ENCODE measurements at places on chromosomes 5 and 9.

GRCh38 chr9:79353856-79354520, 217.8 kb upstream of the TLE4 start:
- H3K36me3 ChIP-seq: no peaks in the 10 kb centered on the region
- H3K4me1 ChIP-seq: no peaks in the 10 kb centered on the region
- no peak overlapping the region for H3K4me3 ChIP-seq
- no peak overlapping the region for H3K27ac ChIP-seq
- no peaks in the 10 kb centered on the region for H3K27me3 ChIP-seq

DNA sequence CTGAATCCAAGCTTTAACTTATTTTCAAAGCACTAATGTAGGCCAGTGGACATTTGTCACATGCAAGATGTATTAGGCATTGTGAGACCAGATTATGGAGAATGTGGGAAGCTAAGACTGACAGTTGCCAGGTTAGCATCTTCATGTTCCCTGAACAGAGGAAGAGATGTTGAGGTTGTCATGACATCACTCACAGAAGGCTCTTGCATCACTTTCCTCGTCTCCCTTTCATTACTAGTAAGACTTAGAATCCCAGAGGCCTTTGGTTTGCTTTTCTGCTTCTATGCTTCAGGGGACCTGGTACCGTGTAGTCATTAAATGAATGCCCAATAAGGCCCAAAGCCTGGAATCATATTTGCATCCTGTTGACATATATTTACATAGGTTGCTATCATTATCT, 76.4 kb upstream of the RPS23 start:
- H3K27me3 ChIP-seq: no peaks in the 10 kb centered on the region
- no peak overlapping the region for H3K27ac ChIP-seq
- no peak for DNase-seq
- no peak overlapping the region for H3K4me3 ChIP-seq
- peaks cover 8% of the 10 kb centered on the region for H3K4me1 ChIP-seq

DNA sequence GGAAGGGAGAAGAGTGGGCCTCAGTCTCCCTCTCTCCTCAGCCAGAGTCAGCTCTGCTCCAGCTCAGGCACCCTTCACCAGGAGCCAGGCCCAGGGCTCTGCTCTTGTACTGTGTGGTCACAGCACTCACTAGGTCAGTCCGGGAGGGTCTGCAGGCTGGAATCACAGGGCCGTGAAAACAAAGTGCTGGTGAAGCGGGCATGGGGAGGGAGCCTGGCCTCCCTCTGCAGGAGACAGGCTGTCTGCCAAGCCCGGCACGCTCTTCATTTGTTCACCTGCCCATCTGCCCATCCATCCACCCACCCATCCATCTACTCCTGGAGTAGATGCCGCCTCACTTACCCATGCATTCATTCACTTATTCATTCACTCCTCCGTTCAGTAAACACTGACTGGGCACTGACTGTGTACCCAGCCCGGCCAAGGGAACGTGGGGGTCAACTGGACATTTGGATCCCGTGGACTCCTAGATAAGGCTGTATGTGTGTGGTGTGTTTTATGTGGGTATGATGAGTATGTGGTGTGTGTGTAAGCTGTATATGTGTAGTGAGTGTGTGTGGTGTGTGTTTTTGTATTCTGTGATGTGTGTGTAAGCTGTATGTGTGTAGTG, 3.6 kb downstream of the SPAAR start:
- no peak overlapping the region for H3K27ac ChIP-seq
- H3K27me3 ChIP-seq: no peaks in the 10 kb centered on the region
- no peaks in the 10 kb centered on the region for H3K36me3 ChIP-seq
- no peak for DNase-seq

DNA sequence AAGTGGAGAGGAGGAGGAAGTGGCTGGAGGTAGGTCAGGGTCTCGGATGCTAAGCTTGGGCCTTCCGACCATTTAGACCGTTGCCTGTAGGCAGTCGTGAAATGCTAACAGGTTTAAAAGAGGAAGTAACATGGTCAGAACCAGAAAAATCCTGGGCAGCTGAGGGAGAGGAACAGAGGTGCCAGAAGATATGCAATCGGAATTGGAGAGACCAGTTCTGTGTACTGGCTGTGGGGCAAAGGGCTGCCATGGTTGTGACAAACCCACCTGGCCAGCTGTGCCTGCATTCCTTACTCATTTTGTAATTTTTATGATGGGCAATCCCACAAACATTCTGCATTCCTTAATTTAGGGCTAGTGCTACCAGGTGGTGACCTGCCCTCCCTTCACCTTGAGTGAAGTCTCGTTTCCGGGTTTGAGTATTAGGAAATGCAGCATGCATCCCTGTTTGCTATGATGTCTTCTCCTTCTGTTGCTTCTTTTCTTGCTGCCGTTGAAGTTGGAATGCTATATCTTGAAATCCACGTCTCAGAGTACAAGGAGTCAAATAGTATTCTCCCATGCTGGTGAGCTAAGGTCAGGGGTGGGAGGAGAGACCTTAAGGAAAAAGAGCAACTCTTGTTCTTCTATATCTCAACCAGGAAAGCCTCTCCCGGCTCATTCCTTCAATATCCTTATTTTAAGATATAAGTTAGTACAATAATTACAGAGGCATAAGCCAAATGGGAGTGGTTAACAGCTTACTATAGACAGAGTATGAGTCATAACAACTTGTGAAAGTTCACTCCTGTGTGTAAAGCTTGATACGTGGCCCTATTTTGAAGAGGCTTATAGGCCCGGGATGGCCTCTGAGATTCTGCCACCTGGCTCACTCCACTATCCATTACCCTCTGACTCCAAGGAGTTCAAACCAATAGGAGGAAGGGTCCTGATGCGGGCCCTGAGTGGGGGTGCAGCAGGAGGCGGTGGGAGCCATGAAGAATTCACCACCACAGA, 37.0 kb downstream of the B4GALT1 start:
- no peaks in the 10 kb centered on the region for H3K27me3 ChIP-seq
- H3K4me1 ChIP-seq: no peaks in the 10 kb centered on the region
- no peak overlapping the region for H3K27ac ChIP-seq

- no peaks in the 10 kb centered on the region for H3K4me1 ChIP-seq
- H3K27ac ChIP-seq: no peak overlapping the region
- DNase-seq: no peak
- no peaks in the 10 kb centered on the region for H3K36me3 ChIP-seq
- H3K4me3 ChIP-seq: no peak overlapping the region
Measured at GRCh38 chr9:101512116-101512515, 21.5 kb upstream of the RNF20 start.

DNA sequence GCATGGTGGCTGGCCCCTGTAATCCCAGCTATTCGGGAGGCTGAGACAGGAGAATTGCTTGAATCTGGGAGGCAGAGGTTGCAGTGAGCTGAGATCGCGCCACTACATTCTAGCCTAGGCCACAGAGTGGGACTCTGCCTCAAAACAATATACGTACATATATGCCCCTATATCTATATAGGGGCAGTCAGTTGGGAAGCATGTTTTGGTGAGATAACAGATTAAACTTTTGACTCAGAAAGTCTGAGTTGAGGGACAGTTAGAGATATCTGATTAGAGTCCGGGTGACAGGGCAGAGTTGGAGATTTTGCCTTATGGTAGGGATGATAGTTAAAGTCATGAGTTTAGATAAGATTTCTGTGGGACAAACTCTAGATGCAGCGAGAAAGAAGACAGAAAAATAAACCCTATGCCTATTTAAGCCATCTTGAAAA, 71.8 kb upstream of the ALDH1A1 start:
- H3K4me1 ChIP-seq: no peaks in the 10 kb centered on the region
- no peak for DNase-seq
- H3K4me3 ChIP-seq: no peak overlapping the region
- no peak overlapping the region for H3K27ac ChIP-seq

DNA sequence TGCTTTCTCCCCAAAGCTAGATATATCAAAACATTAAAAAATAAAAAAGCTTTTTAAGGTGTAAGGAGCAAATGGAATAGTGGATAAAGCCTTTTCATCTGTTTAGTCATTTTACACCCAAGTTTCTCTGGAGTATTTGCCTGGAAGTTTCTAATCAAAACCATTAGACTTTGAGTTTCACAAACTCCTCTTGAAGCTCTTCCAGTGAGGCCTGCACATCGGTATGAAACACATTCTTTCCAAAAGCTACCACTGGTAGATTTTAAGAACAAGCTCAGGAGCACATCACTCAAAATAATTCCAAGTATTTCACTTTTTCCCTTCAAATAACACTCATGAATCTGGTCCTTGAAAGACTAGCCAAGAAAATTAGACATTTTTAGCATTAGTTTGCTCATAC, 5.7 kb downstream of the TRIM52 start:
- H3K4me3 ChIP-seq: no peak overlapping the region
- H3K27me3 ChIP-seq: no peaks in the 10 kb centered on the region
- peaks cover 33% of the 10 kb centered on the region for H3K4me1 ChIP-seq
- no peak for DNase-seq
- no peak overlapping the region for H3K27ac ChIP-seq

- no peaks in the 10 kb centered on the region for H3K27me3 ChIP-seq
- no peak for DNase-seq
- no peaks in the 10 kb centered on the region for H3K4me1 ChIP-seq
- H3K4me3 ChIP-seq: no peak overlapping the region
- H3K27ac ChIP-seq: no peak overlapping the region
- no peaks in the 10 kb centered on the region for H3K36me3 ChIP-seq
Measured at GRCh38 chr5:179131321-179131835, 71.2 kb downstream of the ZNF354C start.

DNA sequence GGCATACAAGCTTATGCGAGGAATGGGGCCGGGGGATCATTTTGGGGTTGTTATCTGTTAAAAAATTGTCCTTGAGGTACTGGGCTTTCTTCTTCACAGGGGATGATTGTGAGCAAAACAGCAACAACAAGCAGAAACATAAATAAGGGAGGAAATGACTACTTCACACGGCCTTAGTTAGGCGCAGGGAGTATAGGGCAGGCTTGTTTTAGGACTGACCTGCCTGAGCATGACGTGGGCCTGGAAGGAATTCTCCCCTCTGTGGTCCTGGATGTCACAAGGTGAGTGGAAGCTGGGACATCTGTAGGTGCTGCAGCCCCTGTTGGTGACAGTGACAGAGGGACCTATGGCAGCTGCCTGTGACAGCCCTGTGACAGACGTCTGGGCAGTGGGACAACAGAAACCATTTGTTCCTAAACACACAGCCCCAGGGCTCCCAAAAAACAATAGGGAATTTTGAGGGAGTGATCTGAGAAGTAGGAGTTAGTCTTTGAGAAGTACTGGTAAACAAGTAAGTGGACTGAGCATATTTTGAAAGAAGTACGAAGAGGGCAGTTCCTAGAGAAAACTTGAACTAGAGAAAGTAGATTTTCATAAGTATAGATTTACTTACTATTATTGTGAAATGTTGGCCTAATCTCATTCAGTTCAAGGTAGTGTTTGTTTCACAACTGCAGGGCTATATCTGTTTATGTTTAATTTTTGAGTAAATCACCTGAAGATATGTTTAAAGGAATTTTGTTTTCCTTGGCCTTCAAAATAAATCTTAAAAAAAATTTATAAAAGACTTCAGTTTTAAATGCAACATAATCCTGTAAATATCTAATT, 113.1 kb downstream of the KDM4C start:
- no peak overlapping the region for H3K4me3 ChIP-seq
- no peaks in the 10 kb centered on the region for H3K36me3 ChIP-seq
- no peak overlapping the region for H3K27ac ChIP-seq
- H3K4me1 ChIP-seq: peaks cover 3% of the 10 kb centered on the region
- H3K27me3 ChIP-seq: no peaks in the 10 kb centered on the region

GRCh38 chr9:23258569-23258968, 567.5 kb downstream of the ELAVL2 start:
- H3K36me3 ChIP-seq: no peaks in the 10 kb centered on the region
- H3K27me3 ChIP-seq: no peaks in the 10 kb centered on the region
- H3K27ac ChIP-seq: no peak overlapping the region
- no peaks in the 10 kb centered on the region for H3K4me1 ChIP-seq
- DNase-seq: no peak

DNA sequence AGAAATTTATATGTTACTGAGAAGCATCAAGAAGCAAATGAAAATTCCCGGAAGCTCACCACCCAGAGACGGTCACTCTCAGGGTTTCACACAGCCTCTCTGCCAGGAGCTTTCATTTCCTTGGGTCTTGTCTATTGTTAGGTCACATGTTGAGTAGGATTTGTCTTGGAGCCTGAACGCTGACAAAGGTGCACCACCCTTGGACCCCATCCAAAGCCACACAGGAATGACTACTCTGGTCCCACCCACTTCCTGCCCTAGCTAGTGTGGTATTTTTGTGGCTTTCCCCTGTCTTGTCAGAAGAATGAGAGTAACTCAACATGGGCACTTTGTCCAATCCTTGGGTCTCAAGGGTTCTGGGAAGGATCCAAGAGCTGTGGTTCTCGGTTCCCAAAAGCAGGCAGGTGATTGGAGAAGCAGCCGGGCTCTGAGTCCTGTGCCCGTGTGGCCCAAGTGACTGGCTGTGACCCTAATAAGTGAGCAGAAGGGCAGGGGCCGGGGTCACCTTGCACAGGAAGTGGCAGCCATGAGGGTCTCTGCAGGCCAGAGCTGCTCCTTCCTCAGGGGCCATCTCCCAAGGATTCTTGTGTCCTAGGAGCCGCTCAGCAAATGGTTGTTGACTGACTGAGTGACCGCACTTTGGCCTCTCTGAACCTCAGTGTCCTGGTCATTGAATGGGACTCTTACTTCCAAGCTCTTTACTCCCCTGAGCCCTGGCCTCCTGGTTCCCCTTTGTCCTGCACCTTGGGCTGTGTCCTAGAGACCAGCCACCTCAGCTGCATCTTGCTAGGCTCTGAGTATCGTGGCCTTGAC, 6.9 kb downstream of the FGD3 start:
- peak overlapping the region; percentile 43 for H3K4me3 ChIP-seq
- no peaks in the 10 kb centered on the region for H3K27me3 ChIP-seq
- H3K36me3 ChIP-seq: no peaks in the 10 kb centered on the region
- peaks cover 66% of the 10 kb centered on the region for H3K4me1 ChIP-seq
- DNase-seq: peak; percentile 80

- H3K36me3 ChIP-seq: no peaks in the 10 kb centered on the region
- DNase-seq: no peak
- no peaks in the 10 kb centered on the region for H3K4me1 ChIP-seq
- H3K4me3 ChIP-seq: no peak overlapping the region
- no peak overlapping the region for H3K27ac ChIP-seq
Measured at GRCh38 chr9:95336281-95336680, 18.8 kb upstream of the FANCC start.

DNA sequence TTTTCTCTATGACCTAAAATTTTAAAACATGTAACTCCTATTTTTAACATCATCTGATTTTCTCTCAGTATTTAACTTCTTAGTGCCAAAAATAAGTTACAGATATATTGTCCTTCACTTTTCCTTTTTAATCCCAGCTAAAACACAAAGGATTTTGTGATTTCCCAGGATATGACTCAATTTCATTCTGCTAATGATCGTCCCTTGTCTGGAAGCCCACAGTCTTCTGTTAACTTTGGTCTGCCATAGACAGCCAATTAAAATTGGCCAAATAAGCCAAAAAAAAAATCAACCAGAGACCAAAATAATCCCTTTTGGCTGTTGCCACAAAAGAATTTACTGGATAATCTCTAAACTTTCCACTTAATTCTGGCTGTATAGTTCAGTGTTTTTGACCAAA, 124.5 kb upstream of the FST start:
- H3K4me3 ChIP-seq: no peak overlapping the region
- H3K36me3 ChIP-seq: no peaks in the 10 kb centered on the region
- no peak for DNase-seq
- no peaks in the 10 kb centered on the region for H3K4me1 ChIP-seq
- no peak overlapping the region for H3K27ac ChIP-seq

- no peak overlapping the region for H3K27ac ChIP-seq
- DNase-seq: no peak
- H3K27me3 ChIP-seq: no peaks in the 10 kb centered on the region
- peaks cover 12% of the 10 kb centered on the region for H3K4me1 ChIP-seq
Measured at GRCh38 chr5:10536931-10537579, 26.8 kb upstream of the ANKRD33B start.

Data from effector memory CD4-positive, alpha-beta T cell (primary cell).